ENCODE measurements at places on chromosomes 6 and 20.

- DNase-seq = no peak
Observed at GRCh38 chr6:39553860-39554802, 171.1 kb downstream of the KIF6 start.

- peak; percentile 44 for DNase-seq
Observed at GRCh38 chr6:108872141-108872557, 23.9 kb downstream of the ARMC2 start.

GRCh38 chr6:10463040-10463439 is 48.2 kb upstream of the TFAP2A start:
- no peak for DNase-seq

DNA sequence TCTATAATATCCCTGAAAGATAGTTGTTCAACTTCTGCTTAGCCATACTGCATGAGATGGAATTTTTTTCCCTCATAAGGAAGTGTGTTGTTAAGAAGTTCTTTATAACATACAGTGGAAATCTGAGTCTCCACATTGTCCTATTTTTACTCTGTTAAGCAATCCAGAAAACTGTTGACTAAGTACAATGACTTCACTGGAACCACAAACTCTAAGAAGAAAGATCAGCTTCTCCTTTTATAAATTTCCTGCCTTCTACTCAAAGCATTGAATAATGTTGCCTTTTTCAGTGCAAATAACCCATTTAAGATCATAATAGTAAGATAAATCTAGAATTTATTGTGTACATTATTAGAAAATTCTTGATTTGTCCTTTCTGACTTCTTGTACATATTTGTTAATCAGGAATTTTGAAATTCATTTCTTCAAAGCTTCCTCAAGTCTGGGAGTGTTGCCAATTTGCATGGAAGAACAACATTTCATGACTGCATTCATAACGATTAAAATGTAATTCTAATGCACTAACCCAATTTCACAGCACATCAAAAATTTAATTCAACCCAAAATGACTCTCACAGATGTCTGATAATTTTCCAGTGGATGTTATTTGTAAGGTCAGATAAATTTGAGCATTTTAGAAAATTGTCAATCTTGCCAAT is 45.6 kb upstream of the ANKEF1 start:
- DNase-seq = no peak

- no peak for DNase-seq
Observed at GRCh38 chr20:53672484-53673129, 79.0 kb upstream of the ZNF217 start.

- DNase-seq = no peak
Observed at GRCh38 chr6:62367601-62368000, 81.6 kb upstream of the KHDRBS2 start.

DNA sequence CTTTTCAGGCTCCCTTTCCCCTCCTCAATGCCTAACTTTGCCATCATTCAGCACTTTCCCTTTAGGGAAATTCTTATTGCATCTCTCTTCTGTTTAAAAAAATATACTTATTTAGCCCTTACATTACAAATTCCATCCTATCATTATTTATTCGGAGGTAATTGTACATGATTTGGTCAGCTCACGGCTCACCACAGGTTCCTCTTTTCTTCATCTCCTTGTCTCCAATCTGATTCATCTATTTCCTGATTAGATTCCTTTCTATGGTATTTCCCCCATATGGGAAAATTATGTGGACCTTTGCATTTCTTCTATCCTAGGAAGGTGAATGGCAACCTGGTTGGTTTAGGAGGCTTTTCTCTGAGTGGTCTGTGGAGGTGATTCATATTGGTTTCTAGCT is 12.9 kb upstream of the EMILIN3 start:
- DNase-seq = no peak

DNA sequence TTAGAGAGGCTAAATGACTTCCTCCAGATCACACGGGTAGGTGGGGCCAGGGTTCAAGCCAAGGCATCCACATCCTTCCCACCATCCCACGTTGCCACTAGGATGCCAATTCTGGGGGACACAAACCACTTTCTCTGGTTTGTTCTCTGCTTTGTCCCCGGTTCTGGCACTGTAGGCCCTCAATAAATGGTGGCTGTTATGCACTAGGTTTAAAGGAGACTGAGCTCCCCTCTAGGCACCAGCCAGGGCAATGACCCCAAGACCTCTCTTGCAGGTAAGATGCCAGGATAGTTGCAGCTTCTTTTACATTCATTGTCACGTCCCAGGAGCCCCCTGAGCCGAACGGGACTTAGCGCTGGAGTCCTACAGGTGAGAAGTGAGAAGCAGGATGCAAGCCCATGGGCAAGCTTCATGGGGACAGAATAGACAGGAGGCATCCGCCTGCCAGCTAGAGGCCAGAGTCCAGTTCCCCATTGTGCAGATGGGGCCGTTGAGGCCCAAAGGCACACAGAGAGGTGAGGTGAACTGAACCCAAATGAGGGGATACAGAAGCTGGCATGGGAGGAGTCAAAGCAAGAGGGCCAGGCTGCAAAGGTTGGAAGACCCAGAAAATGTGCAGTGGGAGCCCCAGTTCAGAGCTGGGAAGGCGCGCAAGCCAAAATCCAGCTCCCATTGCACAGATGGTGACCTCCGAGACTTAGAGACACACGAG is 677 bp downstream of the PXMP4 start:
- DNase-seq = no peak

DNA sequence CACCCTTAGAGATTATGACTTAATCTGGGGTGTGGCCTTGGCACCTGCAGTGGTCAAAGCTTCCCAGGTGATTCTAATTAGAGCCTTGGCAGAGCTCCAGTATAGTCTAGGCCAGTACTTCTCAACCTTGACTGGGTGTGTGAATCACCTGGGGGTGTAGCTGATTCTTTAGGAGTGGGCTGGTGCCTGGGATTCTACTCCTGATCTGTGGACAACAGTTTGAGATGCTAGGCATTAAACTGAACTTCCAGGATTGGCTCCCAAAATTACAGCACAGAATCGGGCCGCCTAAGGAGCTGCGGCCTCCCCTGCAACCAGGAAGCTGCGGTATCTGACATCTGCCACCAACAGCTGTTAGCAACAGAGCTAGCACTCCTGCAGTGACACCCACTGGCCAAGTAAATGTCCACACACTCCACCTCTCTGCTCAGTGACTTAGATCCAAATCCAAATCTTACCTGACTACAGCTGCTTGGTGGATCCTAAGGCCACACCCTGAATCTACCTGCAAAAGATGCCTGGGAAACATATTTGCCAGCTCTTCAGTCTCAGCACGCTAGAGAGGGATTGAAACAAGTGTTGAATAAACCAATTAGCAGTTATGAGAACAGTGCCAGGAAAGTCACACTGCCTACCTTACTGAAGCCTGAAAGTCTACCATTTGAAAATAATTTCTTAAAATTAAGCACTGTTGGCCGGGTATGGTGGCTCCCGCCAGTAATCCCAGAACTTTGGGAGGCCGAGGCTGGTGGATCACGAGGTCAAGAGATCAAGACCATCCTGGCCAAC is 126.7 kb downstream of the UNC5CL start:
- DNase-seq = no peak

DNA sequence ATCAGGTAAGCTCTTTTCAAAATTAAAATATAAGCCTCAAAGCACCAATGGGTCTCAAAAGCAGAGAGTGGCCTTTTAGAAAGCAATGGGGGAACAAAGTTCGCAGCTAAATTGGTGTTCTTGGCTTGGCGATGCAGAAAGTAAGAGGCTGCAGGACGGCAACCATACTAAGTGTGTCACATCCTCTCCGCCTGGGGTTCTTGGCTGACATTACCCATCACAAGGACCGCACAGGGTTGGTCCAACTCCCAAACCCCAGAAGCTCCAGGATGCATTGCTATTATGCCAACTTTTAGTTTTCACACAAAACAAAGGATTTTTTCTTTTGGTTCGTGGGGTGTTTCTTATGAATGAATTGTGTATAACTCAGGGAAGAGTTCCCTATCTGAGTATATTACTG is 124.8 kb downstream of the PRKN start:
- no peak for DNase-seq

GRCh38 chr20:41618807-41619311 is 682 bp upstream of the CHD6 start:
- DNase-seq = no peak

GRCh38 chr6:37081042-37081607 is 75.7 kb downstream of the FGD2 start:
- no peak for DNase-seq

- no peak for DNase-seq
Observed at GRCh38 chr6:90144396-90144795, 152.2 kb downstream of the BACH2 start.

DNA sequence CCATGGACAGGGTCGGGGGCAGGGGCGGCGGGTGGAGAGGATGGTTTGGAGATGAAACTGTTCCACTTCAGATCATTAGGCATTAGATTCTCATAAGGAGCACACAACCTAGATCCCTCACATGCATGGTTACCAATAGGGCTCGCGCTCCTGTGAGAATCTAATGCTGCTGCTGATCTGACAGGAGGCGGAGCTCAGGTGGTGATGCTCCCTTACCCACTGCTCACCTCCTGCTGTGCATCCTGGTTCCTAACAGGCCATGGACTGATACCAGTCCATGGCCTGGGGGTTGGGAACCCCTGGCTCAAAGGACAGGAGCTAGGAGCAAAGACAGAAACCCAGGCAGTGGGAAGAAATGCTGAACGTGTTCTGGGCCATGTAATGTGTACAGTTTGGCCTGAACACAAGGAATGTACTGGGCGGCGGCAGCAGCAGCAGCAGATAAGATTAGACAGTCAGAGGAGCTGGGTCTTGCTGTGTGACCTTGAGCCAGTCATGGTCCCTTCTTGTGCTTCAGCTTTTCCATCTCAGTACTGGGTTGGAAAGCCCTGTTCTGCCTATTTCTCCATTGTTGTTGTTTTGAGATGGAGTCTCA is 4.7 kb upstream of the SPAG4 start:
- DNase-seq = no peak

GRCh38 chr20:36301359-36302119 is 4.6 kb upstream of the DLGAP4 start:
- DNase-seq = no peak

- DNase-seq = no peak
Observed at GRCh38 chr6:18178960-18179615, 23.9 kb downstream of the KDM1B start.

DNA sequence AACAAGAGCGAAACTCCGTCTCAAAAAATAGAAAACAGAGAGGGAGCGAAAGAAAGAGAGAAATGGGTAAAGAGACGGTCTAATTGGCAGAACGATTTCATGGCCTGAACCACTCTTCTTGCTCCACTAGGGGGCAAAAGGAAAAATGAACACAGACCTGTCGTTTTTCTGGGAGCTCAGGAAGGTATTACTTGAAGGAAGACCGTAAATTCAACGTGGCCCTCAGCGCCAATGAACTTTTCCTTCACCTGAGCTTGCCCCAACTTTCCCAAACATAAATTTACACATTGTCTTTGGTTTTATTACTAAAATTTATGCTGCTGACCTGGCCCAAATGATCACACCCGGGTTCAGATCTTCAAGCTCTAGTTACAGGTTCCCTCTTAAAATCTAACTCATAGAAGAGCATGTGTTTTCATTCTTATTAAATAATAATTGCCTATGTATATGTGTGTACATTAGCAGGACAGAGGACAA is 67.3 kb downstream of the ATP9A start:
- no peak for DNase-seq

- DNase-seq = no peak
Observed at GRCh38 chr20:57460781-57461465, 64.0 kb downstream of the CTCFL start.

DNA sequence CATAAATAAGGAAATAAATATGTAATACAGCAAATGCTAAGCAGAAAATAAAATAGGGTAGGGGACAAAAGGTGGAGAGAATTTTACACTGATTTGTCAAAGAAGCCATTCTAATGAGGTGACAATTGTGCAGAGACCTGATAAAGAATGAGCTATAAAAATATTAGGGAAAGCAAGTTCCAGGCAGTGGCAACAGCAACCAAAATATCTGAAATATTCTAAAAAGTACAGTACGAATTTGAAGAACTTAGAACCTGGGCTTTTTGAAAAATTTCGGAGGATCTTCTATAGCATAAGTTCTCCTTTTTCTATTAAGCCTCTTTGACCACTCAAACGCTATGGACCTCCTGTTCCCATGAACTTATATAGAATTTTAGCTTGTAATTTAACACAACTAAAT is 98.0 kb upstream of the FAM184A start:
- DNase-seq = no peak

GRCh38 chr20:59392736-59393135 is 92.3 kb downstream of the EDN3 start:
- DNase-seq = no peak

DNA sequence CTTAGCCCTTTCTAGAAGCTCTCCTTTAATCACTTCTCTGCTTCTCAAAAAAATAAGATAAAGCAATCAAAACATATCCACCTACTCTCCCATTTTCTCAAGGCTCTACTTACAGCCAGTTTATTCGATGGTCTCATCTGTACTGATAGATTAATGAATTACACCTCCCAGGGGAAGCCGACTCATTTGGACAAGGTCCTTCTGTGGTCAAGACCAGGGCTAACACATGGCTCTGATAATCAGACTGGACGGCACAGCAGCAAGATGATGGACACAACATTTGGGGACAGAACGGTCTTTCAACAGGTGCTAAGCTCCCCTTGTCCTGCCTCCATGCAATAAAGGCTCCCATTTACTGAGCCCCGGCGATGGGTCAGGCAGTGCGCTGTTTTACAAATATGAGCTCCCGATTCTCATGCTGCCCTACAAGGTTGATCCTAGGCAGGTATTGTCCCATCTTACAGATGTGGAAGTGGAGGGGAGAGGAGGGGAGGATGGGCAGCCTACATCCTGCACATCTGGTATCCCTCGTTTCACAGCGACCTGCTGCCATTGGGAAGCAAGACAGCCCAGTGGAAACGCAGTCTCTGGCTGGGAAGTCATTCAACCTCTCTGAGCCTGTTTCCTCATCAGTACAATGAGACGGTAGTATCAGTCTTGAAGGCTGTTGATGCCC is 15.7 kb downstream of the CPNE5 start:
- no peak for DNase-seq

DNA sequence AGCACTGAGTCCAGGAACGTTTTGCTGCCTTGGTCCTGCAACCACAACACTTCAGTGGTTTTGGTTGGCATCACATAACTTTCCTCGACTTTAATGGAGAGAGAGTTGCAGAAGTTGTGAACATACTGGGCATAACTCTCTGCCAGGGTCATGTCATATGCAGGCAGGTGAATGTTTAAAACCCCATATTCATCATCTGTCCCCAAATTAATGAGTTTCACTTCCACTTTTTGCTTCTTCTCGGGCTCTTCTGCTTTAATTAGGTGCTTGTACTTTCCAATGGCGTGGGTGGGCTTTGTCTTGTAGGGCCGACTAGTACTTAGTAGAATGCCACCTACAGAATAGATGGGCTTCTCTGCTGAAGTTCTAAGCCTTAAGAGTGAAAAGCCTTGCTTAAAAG is 45.2 kb upstream of the TFAP2A start:
- DNase-seq = no peak

DNA sequence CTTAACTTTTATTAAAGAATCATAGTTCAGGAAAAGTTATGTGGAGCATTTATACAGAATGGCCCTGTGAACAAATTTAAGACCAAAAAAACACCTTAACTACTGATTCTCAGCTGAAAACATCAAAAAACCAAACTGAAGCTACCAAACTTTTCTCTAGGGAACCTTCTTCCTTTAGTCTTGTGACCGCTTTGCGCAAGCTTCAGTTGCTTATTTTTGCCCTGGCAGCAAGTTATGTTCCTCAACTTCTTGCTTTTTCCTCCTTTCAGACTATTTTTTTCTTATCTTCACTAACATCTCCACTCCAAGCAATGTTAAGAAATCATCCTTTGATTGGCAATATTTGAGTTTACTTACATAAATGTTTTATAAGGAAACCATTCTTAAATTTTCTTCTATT is 100.1 kb downstream of the MYB start:
- DNase-seq = no peak
